Stimulated activated CD4-positive, alpha-beta T cell treated with anti-CD3 and anti-CD28 coated beads, Interleukin-1b, Interleukin-23, amount 100 ng/mL, for 1 hour (primary cell): ENCODE measurements at places on chromosomes 2 and 18.

DNA sequence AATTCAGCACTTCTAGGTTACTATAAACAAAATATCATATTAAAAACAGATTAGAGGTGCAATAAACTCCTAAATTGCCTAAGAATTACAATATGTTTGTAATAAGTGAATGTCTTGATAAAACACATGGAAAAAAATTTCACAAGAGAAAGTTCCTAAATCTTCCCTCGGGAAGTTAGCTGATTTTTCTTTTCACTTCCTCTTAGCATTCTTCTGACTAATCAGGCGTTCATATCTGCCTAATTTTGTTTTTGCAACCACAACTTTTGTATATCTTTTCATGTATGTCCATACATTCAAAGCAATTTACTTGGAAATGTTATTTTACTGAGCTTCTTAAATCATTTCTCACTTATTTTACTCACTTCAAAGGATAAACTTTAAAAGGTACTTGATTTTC, 88.5 kb downstream of the RTTN start:
- no peak for DNase-seq

DNA sequence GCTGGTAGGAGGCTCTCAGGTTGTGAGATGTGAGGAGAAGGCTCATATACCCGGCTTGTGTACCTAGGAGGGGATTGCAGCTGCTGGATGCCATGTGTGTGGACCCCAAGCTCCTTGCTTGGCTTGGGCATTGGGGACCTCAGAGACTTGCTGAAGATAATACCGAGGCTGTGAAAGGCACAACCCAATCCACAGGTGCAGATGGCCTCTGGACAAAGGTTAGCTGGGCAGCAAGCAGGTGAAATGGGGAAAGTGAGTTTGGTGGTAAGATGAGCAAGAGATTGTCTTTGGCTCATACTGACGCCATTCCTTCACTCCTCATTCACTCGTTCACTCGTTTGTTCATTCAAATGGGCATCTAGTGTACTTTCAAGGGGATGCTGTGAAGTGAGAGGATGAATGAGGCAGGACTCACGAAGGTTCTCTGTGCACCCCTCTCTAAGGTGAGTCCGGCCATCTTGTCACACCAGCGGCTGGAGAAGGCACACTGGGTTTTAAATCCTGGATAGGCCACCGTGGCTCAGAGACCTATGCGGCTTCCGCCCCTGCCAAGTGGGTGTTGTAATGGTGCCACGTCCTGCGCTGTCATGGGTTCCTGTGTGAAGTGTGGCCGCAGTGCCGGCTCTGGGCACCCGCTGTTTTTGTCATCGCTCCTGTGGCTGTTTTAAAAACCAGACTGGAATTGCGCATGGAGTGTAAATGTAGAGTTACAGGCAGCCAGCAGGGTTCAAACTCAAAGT, 13.7 kb downstream of the FBLN7 start:
- DNase-seq: no peak

DNA sequence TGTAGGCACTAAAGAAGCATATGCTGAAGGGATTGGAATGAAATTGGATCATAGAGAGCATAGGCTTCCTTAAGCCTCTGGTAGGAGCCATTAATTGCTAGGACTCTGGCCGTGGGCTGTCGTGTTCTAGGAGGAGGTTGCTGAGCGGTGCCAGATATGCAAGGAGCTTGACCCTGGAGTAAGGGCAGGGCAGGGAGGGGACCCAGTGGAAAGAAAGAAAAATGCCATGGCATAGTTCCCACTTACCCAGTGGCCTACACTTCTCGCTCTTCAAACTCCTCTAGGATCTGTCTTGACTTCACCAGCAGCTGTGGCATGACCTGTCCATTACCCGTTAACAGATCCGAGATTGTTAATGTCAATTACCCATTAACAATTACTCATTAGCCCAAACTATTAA, 53.1 kb downstream of the NEURL3 start:
- DNase-seq: no peak

DNA sequence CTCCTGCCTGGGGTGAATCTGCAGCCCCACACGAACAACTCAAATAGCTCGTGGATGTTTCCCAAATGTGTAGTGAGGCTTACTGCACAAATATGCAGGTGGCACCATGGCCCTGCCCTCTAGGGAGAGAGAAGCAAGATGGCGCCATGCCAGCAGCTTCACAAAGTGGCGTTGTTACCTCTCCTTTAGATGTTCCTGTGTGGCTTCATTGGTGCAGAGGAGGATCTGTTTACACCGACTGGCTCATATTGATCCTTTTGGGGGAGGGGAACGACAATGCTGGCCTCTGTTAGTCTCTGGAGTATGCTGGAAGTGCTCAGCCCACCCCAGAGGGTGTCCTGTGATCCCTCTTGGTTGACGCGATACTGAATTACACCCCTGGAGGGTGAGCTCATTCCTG, 99.5 kb upstream of the GATA6 start:
- no peak for DNase-seq

- no peak for DNase-seq
Observed at GRCh38 chr18:62590799-62591590, 68.2 kb downstream of the ZCCHC2 start.

GRCh38 chr2:176177580-176178037, 10.9 kb upstream of the HOXD1 start:
- DNase-seq: no peak

GRCh38 chr2:121545257-121545656, 14.6 kb downstream of the RNU4ATAC start:
- no peak for DNase-seq

DNA sequence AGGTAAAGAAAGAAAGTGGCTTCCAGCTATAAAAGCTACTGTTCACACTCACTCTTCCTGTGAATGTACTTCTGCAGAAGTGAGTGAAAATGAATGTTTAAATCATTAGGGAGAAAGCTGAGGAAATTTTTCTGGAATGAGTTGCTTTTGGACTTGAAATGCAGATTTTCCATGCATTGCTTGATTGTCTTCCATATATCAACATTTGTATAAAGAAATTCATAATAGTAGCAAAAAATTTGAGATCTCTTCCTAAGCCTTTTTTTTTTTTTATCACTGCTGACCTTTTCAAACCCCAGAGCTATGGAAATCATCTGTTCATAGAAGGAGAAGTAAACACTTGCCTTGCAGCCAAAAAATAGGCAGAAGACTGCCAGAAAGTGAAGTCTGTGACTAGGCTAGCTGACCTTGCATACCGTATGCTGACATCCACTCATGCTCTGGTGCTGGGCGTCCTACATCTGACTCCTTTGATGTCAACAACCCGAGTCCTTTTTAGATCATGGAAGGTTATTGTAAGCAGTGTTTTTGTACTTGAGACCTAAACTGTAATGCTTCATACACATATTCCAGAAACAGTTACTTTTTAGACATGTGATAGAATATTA, 154.5 kb upstream of the RASGRP3 start:
- no peak for DNase-seq

DNA sequence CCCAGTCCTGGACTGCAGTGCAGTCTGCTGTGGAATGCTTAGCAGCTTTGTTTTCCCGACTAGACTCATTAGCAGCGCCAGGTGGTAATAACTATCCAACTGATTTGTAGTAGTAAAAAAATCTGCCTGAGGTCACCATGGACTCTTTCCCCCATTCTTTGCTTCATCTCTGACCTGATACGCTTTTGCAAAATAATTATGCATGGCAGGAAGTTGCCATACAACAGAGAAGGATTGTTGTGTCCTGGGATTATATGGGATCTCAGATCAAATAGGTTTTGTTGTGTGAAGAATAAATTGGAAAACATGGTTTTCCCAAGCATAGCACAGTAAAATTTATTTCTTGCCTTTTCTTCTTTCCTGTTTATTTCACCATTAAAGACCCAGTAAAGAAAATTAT, 72.4 kb upstream of the ATP5MC3 start:
- no peak for DNase-seq

- DNase-seq: no peak
Observed at GRCh38 chr2:12177455-12178288, 431.2 kb downstream of the LPIN1 start.

GRCh38 chr2:100818003-100818605, 1.8 kb upstream of the NPAS2 start:
- no peak for DNase-seq

GRCh38 chr18:23194997-23195957, 60.0 kb downstream of the CABLES1 start:
- DNase-seq: no peak

DNA sequence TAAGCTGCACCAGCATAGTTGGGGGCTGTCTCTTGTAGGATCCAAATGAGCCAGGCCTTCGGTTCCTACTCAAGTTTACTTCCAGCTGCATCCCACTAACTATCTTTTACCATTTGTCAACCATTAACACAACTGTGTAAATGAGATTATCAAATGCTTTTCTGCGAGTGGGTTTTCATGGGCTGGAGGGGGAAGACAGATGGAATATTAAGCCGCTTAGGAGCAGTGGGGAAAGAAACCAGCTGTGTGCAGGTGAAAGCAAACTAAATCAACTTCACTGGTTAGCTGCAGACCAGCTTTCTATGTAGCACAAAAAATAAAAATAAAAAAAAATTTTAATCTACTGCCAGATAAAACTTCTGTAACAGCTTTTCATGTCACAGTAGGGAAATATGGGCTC, 307.3 kb upstream of the FBXO11 start:
- no peak for DNase-seq

- DNase-seq: no peak
Observed at GRCh38 chr18:66640431-66640830, 36.5 kb upstream of the CDH19 start.

DNA sequence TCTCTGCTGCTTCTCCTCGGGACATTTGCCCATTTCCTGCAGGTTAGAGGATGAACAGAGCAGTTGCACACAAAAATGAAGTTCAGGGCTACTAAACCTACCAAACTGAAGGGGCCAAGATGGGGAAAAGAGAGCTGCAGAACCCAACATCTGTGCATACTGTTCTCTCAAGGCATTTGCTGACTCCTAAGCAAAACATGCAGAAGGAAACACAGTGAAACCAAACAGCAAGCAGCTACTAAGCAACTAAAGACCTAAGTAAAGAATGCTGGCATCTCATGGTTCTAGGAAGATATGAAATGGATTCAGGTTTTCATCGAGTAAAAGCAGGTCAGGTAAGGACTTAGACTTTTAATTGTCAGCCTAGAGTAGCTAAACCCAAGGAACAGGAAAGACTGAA, 111.9 kb upstream of the SYT4 start:
- no peak for DNase-seq

DNA sequence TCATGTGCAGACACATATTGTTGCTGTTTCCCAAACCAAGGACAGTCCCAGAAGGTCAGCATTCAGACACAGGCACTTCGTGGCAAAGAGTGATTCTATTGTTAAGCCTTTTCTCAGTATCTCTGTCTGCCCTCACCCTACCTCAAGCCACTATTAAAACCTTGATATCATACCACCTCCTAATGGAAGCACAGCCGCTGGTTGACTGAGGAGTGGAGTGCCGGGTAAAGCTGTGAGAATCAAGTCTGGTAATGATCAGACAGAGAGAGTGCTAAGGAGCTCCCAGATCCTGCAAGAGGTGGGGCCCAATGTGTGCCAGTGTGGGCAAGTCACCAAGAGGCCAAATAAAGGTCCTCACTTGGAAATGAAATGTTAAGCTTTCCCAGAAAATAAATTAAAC, 819.5 kb downstream of the BCL11A start:
- no peak for DNase-seq

DNA sequence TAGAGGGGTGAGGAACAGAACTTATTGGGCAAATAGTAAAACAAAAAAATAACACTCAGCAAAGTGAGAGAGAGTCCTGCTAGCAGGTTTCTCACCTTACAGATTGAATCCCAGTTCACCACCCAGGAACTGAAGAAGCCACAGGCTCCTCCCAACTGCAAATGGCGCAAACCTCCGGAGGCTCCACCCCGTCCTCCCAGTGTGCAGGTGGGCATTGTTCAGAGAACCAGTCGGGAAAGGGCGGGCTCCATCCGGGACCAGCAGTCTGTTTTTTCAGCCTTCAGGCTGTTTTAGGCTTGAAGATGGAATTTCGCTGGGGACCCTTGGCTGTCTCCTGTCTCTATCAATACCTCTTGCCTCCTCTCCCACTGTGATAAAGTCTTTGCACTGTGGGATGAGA, 317.5 kb downstream of the PARD3B start:
- DNase-seq: no peak

DNA sequence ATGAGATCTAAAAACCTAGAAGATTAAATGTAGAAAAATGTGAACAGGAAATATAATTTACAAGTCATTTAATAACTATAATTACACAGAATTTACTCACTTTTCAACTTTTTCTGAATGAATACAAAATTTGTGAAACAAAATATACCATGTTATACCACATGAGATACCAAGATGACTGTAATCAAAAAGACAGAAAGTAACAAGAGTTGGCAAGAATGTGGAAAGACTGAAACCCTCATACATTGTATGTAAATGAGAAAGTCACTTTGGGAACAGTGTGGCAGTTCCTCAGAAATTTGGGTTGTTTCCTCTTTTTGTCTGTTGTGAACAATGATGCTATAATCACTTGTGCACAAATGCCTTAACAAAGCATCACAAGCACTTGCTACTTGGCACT, 145.4 kb upstream of the ZNF804A start:
- DNase-seq: no peak

- DNase-seq: no peak
Observed at GRCh38 chr18:1732143-1732542, 827.5 kb downstream of the ADCYAP1 start.

DNA sequence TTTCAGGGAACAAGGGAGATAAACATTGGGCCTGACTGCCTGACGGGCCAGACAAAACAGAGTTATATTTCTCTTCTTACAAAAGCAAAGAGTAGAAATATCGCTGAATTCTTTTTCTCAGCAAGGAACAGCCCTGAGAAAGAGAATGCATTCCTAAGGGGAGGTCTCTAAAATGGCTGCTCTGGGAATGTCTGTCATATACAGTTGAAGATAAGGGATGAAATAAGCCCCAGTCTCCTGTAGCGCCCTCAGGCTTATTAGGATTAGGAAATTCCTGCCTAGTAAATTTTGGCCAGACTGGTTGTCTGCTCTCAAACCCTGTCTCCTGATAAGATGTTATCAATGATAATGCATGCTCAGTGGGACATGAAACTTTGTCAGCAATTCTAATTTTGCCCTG, 134.9 kb upstream of the CNTNAP5 start:
- no peak for DNase-seq

DNA sequence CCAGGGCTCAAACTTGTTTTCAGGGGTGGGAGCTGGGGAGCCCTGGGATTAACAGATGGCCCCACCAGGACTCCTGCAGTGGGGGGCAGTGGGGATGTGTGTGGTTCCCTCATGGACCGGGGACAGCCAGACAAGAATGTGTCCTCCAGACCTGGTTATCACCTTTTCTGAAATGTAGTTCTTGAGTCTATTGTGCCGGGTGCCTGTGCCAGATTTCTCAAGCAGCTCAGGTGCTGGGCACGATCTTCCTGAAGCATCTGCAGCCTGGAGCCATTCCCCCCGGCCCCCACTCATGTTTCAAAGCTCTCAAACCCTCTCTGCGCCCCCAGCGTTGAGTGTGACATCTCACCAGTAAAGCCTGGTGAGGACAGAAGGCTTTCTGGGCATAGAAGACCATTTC, 48.4 kb upstream of the HAAO start:
- no peak for DNase-seq

GRCh38 chr2:121330921-121331320, 45.9 kb upstream of the TFCP2L1 start:
- no peak for DNase-seq

GRCh38 chr2:33047939-33048338, 101.2 kb downstream of the LTBP1 start:
- no peak for DNase-seq

- no peak for DNase-seq
Observed at GRCh38 chr2:240591784-240592183, 5.2 kb downstream of the CAPN10 start.

- no peak for DNase-seq
Observed at GRCh38 chr2:191601060-191601459, 76.9 kb upstream of the NABP1 start.
